Esophagus (tissue), 2 donors: ENCODE measurements at places on chromosomes 6 and 20. TPM values are rescaled to one million over a fixed set of nuclear protein-coding genes. Genes with fewer than 3 reads are reported as not detected.

The UBE2C gene
- 83.4 TPM for polyA plus RNA-seq

The RAMACL gene
- polyA plus RNA-seq = 0.26 TPM

The ISM1 gene
- 1.5 TPM for polyA plus RNA-seq

The ULBP1 gene
- polyA plus RNA-seq = 0.04 TPM

The PPIL6 gene
- 0.82 TPM for polyA plus RNA-seq

The CLPSL2 gene
- polyA plus RNA-seq = not detected

The AGER gene
- 8.3 TPM for polyA plus RNA-seq

The CRISP3 gene
- polyA plus RNA-seq = 176 TPM

The PTPRT gene
- under 0.01 TPM for polyA plus RNA-seq

The PBX2 gene
- 29.4 TPM for polyA plus RNA-seq

The SYNJ2 gene
- polyA plus RNA-seq = 8.1 TPM

The SLC22A1 gene
- 0.43 TPM for polyA plus RNA-seq

The KIF25 gene
- 0.05 TPM for polyA plus RNA-seq

The FNDC11 gene
- 0.26 TPM for polyA plus RNA-seq

The TBXT gene
- not detected for polyA plus RNA-seq

The CDH4 gene
- 0.05 TPM for polyA plus RNA-seq

The HLA-DQB1 gene
- polyA plus RNA-seq = 16.5 TPM

The FAXC gene
- 4.8 TPM for polyA plus RNA-seq

The MAP1LC3A gene
- 28.7 TPM for polyA plus RNA-seq

The GLP1R gene
- not detected for polyA plus RNA-seq

The CTCFL gene
- not detected for polyA plus RNA-seq

The ADGB gene
- not detected for polyA plus RNA-seq

The TRIM38 gene
- 4.7 TPM for polyA plus RNA-seq

The ETV7 gene
- polyA plus RNA-seq = 3.3 TPM

The BRPF3 gene
- 7.7 TPM for polyA plus RNA-seq

The MAP7 gene
- 15.1 TPM for polyA plus RNA-seq

The SLC35A1 gene
- 8.0 TPM for polyA plus RNA-seq
